ENCODE measurements at places on chromosomes 2 and 18.
A peak's percentile ranks its signal among the peaks of the same experiment; 100 is the strongest.

DNA sequence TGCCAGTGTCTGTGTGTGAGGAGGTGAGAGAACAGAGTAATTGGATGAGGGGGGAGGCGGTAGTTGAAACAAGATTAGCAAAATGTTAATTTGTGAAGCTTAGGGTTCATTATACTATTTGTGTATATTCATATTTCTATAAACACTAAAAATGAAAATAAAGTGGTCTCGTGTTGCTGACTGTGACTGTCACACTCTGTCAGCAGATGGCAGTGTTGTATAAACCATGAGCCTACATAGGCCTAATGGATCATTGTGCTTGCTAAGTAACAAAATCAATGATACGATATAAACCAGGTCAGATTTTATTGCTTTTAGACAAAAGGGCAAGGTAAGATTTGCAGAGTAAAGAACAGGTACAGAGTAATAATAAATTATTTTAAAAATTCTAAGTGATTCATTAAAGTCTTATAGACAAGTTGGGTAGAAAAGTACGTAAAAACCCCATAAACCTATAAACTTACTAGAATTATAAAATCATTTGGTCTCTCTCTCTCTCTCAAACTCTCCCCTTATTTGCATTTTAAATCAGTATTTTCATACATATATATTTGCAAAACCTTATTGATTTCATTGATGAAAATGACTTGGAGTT lies 182.7 kb downstream of the RPIA start:
- peak; percentile 9 for DNase-seq

GRCh38 chr2:142307086-142307485 lies 176.3 kb upstream of the LRP1B start:
- DNase-seq = no peak

- DNase-seq = no peak
Observed at GRCh38 chr18:48580782-48581181, 42.0 kb downstream of the CTIF start.

DNA sequence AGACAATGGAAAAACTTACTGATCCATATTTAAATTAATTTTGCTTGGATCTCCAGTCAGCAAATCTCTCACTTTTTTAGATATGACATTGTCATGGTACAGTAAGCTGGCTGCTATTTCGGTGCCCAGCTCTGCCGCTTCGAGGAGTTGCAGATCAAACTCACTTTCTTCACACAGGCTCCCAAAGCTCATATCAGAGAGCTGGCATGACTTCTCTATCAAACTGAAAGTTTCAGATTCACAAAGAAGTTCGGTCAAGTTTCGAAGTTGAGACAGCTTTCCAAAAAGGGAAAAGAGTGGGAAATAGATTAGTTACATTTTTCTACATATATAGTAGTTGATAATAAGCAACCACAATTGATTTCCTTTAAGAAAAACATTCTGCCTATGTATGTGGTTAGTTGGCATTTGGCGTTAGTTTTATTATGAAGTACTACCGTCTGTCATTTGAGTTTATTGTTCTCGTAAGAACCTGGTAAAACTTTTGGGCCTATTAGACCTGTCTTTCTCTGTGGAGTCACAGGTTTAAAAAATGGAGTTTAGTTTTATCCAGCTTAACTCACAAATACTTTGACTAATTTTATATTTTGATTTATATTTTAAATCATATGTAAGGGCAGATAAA lies 118.8 kb downstream of the ABCA12 start:
- no peak for DNase-seq

GRCh38 chr2:112942654-112943002 lies 31.7 kb downstream of the IL37 start:
- DNase-seq = no peak

DNA sequence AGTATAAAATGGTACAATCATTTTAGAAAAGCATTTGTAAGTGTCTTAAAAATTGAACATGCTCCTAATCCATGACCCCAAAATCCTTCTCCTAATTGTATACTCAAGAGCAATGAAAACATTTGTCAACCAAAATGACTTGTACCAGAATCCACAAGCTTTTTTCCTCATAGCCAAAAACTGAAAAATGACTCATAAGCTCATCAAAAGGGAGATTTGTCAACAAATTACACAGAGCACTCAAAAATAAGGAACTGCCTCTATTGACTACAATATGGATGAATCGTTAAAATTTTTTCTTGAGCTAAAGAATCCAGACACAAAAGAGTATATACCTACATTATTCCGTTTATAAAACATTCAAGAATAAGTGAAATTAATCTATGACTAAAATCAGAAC lies 544.8 kb downstream of the ARHGAP15 start:
- no peak for DNase-seq

- no peak for DNase-seq
Observed at GRCh38 chr2:97981961-97982360, 13.8 kb downstream of the TMEM131 start.

DNA sequence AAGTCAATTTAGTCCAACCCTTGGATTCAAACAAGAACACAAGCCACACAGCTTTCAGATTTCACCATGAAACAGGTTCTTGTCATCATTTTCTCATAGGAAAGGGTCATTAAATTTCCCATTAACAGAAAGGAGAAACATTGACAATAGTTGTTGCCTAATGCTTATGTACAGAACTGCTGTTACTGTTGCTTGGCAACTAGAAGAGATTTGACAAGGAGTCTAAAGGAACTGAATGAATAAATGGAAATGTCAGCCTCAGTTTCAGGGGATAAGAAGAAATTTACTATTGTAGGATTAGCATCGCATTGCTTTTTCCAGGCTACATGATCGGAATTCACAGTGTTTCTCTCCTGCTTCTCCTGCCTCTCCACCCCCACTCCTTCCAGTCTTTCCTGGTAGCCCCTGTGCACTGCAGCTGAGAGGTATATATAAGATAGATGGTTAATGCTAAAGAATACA lies 90.3 kb downstream of the SPATS2L start:
- no peak for DNase-seq

DNA sequence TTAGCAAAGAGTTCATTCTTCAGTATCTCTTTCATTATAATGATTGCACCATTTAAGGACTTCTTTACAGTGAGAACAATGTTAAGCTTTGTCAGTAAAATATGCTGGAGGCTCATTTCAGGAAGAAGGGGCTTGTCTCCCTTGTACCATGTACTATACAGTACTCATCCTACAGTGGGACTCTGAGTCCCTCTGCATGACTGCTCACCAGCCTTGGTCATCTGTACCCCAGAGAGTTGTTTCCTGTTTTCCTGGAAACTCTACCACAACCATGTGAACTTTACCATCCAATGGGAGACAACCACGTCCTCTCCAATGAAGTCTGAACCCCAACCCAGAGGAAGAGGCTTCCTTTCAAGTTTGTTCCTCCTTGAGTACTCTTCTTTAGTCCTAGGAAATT lies 1171.1 kb upstream of the CRIM1 start:
- no peak for DNase-seq

DNA sequence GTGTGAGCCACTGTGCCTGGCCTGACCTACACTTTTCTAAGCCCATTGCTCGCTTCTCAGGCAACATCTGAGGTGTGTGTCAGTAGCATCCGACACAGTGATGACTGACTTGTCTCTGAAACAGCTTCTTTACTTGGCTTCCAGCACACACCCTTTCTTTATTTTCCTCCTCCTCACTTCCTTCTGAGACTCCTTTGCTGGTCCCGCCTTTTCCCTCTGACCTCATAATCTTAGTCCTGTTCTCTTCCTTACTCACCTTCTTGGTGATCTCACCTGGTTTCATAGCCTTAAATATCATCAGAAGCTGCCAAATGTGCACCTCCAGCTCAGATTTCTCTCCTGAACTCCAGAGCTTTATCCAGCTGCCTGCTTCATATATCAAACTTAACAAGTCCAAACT lies 66.6 kb upstream of the PELI1 start:
- no peak for DNase-seq

GRCh38 chr2:200843993-200844948 lies 20.2 kb downstream of the CLK1 start:
- no peak for DNase-seq

DNA sequence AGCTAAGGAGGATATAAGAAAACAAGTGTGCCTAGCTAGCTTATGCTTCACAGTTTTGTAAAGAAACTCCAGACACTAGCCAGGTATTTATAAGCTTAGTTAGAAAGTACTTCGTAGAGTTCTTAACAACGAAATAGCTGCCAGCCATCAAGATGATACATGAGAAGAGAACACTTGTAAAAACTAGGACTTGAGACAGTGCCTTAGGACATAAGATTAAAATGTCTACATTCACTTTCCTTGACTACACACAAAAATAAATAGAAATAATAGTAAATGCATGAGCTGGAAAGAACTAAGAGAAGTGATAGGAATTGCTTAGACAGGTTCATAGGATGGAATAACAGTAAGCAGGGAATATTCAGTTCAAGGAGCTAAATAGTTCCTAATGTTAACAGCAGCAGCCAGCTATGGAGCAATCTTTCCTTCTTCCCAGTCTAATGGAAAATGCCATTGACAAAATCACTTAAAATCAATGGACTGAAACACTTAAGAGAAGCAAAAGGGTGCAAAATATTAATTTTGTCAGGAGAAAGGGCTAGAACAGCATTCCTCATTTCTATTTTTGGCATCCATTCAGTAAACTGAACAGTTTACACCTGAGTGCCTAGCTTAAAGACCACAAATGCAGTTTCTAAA lies 186.6 kb downstream of the PDE11A start:
- DNase-seq = no peak

- no peak for DNase-seq
Observed at GRCh38 chr18:13684546-13684945, 41.8 kb downstream of the FAM210A start.

- no peak for DNase-seq
Observed at GRCh38 chr2:152114366-152114765, 15.5 kb upstream of the CACNB4 start.

DNA sequence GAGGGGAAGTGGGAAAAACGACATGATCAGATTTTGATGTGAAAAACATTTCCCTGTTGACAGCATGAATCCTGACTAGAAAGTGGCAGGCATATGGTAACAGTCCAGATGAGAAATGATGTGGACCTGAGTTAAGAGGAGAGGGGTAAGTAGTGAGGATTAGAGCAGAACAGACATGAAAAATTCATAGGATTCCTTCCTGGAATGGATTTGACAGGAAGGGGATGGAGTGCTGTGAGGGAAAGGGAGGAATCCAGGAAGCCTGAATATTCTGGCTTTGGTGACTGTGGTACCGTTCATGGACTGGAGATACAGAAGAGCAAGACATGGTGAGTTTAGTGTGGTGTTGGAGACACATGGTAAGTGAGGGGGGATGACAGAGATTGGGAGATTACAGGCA lies 115.4 kb downstream of the TMEM131 start:
- DNase-seq = no peak

DNA sequence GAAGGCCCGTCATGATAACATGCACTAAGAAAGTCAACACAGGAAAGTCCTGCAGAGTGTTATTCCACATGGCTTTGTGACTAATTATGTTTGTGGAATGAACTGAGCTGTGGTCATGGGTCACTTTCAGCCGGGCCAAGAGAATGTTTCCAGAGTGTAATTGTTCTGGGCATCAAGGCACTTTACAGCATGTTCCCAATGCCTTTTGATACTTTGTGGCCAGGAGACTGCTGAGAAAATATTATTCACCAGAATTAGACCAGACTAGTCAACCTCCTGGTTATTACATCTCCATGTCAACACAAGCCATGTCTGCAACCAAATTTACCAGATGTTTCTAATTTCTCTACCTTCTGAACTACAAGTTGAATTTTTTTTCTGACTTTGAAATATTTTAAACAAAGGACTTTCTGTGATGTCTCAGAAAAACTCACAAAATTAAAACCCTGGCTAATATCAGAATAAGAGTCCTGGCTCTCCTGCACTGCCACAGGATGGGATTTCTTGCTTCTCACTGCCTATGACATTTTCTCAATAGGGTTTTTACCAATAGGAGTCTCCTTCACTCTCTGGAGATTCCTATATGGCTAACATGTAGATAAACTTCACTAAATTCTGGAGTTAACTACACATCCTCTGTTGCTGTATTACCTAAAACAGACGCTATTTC lies 90.6 kb upstream of the WDR75 start:
- no peak for DNase-seq

DNA sequence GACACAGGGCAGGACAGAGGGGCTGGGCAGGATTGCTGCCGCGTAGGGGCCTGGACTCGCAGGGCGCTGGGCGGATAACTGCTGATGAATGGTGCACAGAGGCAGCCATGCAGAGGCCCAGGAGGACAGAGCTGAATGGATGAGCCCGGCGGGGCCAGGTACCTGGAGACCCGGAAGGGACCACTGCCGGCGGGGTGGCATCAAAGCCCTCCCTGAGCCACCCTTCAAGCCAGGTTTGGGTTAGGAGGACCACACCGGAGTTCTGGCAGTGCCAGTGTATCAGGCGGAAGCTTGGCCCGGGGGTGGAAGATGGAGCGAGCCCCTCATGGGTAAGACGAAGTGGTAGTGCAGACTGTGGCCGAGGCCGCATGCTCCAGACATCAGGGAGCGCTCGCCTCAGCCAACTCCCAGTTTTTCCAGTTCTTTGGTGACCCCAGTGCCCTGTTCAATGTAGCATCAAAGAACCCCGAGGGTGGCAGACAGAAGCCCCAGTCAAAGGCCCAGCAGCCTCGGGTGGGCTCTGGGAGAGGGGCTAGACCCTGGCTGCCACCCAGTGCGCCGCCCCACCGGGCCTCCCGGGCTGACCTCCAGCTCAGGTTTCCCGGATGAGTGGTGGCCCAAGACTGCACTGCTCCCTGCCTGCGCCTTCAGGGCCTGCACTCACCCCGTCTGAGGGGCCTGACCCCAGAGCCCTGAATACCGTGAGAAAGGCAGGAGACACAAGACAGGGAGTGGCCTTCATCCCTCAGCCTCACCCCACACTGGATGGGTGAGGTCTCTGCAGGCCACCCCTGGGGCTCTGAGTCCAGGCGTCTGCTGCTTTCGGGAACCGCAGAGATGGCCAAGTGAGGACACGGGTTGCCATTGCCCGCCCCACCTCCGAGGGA lies 50.9 kb downstream of the ACAA2 start:
- DNase-seq = no peak

- DNase-seq = no peak
Observed at GRCh38 chr2:140658760-140659692, 1471.8 kb downstream of the LRP1B start.

- DNase-seq = no peak
Observed at GRCh38 chr18:37368110-37368954, 197.3 kb downstream of the CELF4 start.

DNA sequence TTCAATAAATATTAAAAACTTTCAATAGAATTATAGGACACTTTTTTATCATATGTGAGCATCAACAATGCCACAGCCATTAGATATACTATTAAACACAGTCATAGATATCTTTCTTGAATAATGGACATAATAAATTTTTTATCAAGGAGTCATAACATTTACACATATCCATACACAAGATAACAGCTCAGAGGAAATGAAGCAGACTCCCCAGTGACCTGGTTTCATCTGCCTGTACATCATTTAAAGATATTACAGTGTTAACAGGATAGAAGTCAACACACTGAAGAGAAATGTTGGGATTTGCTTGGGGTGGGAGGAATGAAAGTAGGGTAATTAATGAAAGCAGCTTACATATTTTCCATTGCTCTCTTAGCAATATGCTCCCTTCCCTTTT lies 5.1 kb downstream of the SCG2 start:
- no peak for DNase-seq

DNA sequence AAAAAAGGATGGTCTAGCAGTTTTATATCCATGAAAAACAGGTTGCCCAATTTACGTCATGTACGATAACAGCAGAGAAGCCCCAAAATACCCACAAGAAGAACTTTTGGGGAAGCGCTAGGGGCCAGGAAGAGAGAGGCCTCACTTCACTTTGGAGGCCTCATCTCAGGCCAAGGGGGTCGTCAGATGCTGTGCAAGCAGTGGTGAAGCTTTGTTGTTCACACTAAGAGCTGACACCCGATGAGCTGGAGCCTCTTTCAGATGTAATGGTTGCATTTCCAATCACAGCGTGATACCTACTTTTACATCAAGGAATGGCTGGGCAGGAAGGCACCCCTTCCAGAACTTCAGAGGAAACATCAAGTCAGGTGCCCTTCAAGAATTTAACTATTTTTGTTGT lies 242.3 kb upstream of the PXDN start:
- DNase-seq = no peak
